ENCODE measurements at places on chromosomes 2 and 18.
A peak's percentile ranks its signal among the peaks of the same experiment; 100 is the strongest.

DNA sequence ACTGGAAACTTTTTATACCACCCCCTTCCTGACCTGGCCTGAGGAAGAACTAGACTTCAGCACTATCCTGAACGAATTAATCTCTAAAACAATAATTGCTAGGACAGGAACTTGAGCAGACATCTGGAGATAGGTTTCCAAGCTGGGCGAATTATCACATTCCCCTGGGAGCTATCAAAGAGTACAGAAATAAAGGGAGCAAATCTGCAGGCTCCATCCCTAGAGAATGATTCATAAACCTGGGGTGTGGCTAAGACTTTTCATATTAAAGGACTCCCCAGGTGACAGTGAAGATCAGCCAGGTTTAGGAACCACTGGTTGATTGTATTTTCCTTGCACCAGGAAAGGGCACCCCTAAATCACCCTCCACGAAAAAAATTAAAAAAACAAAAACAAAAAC lies 105.6 kb upstream of the NOL4 start:
- no peak for DNase-seq

GRCh38 chr2:167240671-167241070 lies 352.4 kb downstream of the XIRP2 start:
- no peak for DNase-seq

DNA sequence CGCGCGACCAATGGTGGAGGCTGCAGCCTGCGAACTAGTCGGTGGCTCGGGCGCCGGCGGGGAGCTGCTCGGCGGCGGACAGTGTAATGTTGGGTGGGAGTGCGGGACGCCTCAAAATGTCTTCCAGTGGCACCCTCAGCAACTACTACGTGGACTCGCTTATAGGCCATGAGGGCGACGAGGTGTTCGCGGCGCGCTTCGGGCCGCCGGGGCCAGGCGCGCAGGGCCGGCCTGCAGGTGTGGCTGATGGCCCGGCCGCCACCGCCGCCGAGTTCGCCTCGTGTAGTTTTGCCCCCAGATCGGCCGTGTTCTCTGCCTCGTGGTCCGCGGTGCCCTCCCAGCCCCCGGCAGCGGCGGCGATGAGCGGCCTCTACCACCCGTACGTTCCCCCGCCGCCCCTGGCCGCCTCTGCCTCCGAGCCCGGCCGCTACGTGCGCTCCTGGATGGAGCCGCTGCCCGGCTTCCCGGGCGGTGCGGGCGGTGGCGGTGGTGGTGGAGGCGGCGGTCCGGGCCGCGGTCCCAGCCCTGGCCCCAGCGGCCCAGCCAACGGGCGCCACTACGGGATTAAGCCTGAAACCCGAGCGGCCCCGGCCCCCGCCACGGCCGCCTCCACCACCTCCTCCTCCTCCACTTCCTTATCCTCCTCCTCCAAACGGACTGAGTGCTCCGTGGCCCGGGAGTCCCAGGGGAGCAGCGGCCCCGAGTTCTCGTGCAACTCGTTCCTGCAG lies at the start of gene HOXD9:
HOXD9 (plus strand) TSS at position 37 of the 728 bp plus-strand sequence; CDS start at position 87, 50 bp downstream.
- peak; percentile 67 for DNase-seq

GRCh38 chr2:232476791-232477190 lies 10.8 kb downstream of the ECEL1 start:
- DNase-seq, result no peak

DNA sequence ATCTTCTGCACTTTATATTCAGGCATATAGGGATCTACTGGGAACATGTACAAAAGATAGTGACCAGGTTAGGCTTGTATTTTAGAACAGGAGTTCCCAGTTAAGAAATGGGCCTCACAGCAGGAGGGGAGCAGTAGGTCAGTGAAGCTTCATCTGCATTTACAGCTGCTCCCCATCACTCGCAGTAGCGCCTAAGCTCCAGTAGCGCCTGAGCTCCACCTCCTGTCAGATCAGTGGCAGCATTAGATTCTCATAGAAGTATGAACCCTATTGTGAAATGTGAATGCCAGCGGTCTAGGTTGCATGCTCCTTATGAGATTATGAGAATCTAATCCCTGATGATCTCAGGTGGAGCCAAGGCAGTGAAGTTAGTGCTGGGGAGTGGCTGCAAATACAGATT lies 224.4 kb upstream of the CYRIA start:
- DNase-seq, result peak; percentile 59

GRCh38 chr18:54942144-54942543 lies 17.1 kb downstream of the CCDC68 start:
- no peak for DNase-seq

GRCh38 chr2:208939852-208940251 lies 484.0 kb upstream of the MAP2 start:
- DNase-seq, result no peak

GRCh38 chr18:10514082-10514481 lies 11.7 kb upstream of the NAPG start:
- no peak for DNase-seq

DNA sequence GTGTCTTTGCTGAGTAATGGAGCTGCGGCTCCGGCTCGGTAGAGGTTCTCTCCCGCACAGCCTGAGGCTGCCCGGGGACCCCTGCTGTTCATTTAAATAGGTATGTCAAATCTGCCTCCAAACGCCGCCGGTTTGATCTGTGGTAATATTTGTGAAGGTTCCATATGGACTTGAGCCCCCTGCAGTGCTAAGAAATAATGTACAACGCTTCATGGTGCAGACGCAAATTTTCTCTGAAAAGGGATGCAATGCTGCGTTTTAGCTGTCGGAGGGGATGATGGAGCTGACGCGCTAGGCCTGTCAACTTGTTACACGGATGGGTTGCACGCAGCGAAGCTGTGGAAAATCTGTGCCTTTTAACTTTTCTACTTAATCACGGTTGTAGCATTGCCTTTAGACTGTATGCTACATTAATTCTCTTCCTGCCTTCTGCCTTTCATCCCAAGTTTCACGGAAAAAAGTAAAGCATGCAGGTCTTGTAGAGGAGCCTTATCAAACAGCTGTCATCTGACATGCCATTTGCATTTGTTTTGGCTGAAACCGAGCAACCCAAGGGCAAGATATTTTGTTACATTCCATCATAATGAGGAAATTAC lies 43.2 kb downstream of the MRPS9 start:
- DNase-seq, result peak; percentile 65

DNA sequence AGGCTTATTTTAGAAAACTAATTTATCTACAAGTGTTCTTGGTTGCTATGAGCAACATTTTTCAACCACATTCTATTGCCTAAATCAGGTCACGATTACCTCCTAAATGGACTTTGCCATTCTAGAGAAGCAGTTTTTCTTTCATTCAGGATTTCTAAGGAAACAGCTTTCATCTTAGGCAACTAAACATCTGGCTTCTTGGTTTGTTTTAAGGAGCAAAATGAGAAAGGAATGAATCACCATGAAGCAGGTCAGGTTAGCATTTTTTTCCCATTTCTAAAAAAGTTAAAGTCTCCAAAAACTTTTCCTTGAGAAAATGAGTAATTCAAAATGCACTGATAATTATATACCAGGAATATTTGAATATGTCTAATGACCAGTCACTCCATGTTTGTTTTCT lies 114.8 kb downstream of the GAREM1 start:
- DNase-seq, result no peak

- no peak for DNase-seq
These were observed 221.6 kb downstream of the NCKAP5 start for GRCh38 chr2:133346654-133347053.

DNA sequence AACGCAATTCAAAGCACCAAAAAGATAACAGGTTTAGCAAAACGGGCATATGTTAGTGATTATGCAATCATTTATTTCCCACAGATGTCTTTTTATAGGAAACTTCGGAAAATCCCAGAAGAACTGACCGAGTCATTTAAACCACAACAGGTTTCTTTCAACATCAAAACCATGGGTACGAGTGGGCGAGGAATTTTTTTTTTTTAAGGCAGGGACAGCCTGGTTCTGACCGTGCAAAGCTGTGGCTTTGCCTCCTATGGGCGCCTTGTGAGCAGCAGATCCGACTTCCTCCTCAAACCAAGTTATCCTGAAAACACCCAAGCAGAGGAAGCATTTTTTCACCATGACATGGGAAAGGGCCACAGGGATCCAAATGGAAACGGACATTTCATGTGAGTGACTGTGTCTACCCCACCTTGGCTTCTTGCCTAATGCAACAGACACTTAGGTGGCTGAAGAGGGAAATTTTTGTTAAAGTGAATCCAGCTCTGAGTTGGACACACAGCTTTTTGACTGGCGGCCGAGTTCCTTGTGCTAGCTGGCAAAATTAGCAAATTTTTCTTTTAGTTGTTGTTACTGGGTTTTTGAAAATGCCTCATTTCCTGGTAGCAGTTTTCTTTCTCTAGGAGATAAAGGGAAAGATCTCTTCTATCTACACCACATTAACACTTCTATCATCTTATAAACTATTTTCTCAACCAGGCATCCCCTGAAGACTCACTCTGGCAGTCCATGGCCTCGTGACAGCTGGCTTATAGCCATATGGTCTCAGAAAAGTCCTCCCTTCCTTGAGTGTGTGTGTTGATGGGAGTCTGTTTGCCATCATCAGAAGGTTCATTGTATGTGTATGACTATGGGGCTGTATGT lies 487.4 kb upstream of the ZEB2 start:
- DNase-seq, result no peak

DNA sequence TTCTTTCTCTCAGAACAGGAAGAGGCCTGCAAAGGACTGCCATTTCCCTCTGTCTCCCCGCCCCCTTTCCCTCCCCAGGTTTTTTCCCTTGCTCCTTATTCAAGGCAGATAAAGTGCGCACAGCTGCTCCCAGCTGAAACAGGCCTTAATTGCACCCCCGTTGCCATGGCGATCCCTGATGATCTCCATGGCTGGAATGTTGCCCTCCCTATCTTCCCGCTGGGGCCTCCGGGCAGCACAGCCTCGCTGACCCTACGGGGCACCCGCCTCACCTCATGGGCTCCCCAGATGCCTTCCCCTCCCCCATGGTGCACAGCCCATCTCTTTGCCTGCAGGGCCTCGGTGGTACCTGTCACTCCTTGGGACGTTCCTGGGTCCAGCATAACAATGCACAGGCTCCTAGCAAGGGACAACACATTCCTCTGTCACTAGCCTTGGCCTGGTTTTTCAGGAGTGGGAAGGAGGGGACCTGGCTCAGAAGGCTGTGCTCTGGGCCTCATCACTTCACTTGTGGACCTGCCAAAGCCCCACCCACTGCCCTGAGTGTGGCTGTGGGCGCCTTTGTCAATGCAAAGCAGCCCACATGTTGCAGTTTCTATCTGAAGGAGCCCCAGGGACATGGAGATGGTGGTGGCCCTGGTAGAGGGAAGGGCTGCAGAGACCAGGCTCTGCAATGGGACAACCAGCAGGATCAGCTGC lies 115.0 kb downstream of the CELF4 start:
- peak; percentile 78 for DNase-seq

DNA sequence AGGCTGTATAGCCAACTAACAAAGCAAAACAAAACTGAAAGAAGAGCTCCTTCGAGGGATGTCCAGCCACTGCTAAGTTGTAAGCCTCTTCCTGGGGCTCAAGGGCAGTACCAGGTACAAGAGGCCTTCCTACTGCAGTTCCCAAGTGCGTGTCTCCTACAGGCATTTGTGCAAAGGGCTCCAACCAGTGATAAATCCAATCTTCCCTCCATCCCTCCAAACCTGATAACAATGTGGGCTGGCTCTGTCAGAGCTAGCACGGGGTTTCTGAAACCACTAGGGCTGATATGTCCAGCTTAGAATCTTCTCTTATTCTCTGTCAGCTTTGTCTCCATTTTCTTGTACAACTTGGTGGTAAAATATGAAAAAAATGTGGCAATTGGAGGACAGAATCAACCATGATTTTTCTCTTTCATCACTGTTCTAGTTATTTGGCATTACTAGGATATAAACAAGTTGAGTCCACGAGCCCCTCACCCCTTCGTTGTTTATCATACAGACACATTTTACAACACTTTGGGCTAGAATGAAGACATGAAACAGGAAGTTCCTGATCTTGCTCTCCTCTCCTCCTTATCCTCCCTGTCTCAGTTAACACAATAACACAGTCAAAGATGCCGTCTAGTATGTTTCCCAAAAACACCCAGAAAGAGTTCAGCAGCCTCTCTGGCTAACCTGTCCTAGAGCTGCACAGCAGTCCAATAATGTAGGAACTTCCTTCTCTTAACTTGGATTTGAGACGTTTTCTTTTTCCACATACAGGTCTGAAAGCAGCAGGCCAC lies 35.4 kb upstream of the WIPF1 start:
- DNase-seq, result no peak

- DNase-seq, result no peak
These were observed 71.1 kb downstream of the DSC3 start for GRCh38 chr18:30971338-30971956.

GRCh38 chr18:73613706-73614340 lies 533.8 kb downstream of the FBXO15 start:
- no peak for DNase-seq

DNA sequence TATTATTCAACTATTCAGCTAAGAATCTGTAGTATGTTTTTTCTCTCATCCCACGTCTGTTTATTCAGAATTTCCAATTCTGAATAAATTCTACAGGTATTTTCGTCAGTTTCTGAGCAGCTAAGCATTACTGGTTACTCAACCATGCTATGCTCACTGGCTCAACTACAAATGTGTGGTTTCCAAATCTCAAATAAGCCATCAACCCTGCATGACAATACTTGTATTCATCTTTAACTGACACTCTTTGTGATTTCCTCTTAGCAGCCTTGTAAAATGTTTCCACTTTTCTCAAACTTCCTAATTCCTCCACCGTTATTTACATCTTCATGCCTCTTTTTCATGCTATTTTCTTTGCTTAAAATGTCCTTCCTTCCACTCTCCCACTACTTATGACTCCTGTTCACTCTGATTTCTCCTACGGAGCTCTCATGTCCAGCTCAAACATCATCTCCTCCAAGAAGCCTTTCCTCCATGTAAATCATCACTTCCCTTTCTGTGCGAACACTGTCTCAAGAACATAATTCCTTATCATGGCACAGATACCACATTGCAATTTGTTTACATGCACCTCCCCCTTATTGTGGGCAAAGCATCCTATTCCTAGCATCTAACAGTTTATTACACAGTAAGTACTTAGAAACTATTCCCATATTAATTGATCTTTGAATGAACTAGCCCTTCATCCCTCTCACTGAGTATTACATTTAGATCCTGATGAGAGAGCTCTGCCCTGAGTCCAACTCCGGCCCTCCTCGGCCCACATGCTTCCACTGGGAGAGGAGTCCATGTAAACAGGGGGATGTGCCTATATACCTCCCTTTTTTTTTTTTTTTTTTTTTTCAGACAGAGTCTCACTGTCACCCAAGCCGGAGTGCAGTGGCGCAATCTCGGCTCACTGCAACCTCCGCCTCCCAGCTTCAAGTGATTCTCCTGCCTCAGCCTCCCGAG lies 10.5 kb downstream of the CCDC88A start:
- no peak for DNase-seq

DNA sequence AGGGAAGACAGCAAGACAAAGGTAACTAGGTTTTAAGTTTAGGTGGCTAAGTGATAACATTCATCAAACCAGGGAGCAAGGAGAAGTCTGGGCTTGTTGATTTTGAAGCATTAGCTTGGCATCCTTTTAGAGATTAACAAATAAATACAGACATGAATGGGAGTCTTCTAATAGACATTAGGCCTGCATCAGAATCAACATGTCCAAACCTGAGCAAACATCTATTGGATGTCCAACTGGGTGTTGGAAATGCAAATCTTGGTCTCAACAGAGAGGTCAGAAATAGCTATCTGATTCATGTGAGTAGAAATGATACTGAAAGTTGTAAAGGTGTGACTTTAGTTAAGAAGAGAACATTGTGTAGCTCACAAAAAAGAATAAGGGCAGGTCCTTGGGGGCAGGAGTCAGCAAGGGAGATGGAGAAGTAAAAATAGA lies 85.5 kb upstream of the RND3 start:
- DNase-seq, result no peak

- no peak for DNase-seq
These were observed 247.9 kb downstream of the TSN start for GRCh38 chr2:122003196-122003940.

GRCh38 chr2:215615803-215616174 lies 179.9 kb upstream of the FN1 start:
- no peak for DNase-seq

GRCh38 chr18:61448316-61448715 lies 115.1 kb downstream of the CDH20 start:
- DNase-seq, result no peak

All from H9 (cell line).